Large intestine (tissue), 12 donors: ENCODE measurements at places on chromosomes 13 and 19.

DNA sequence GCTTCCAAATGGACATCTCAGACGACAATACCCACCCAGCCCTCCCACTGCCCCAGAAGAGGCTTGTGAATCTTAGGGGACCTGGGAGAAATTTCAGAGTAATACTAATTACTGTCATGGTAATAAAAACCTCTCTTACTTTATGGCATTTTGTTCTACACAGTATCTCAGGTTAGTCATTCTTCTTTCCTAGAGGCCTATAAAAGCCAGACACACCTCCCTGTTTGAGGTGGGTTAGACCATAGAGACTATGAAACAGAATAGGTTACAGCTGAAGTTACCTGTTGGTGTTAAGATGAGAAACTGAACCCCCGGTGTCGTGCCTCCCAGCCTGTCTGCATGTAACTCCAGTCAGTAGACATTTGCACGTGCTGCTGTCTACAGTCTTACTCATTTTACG, 113.9 kb downstream of the SLC7A1 start:
- DNase-seq: peak; percentile 24

DNA sequence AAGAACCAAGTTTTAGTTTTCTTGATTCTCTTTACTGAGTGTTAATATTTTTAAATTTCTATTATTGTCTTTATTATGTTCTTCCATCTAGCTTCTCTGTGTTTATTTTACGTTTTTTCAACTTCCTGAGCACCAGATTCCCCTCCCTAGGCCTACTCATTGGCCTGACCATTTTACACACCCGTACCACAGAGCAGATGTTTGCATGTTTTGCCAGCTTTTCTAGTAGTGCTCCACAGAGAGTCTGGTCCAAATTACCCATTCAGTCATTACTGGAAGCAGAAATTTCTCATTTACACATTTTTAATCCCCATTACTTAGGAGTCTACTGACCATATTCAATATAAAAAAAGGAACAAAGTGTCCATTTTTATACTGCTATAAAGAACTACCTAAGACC, 66.9 kb downstream of the ING1 start:
- no peak for DNase-seq

GRCh38 chr19:55189403-55189835, 9.3 kb upstream of the SYT5 start:
- DNase-seq: no peak

DNA sequence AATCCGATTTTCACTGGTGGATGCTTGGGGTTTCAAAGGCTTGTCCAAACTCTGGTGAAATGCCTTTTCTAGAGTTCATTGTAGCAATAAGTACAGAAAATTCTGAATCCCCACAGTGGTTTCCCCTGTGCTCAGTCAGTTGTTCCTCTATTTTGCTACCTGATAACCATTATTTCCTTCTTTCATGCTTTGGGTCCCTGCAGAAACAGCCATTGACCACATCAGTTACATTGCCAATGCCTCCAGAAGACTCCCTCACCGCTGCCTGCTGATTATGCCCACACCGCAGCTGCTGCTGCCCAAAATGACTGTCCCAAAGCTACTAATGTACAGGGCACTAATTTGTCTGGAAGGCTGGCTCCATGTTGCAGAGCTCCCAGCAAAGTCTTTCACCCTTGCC, 517.3 kb downstream of the KLF12 start:
- no peak for DNase-seq

GRCh38 chr19:8702350-8702749, 3.8 kb upstream of the ACTL9 start:
- no peak for DNase-seq

- no peak for DNase-seq
Measured at GRCh38 chr19:31980796-31981195, 364.6 kb upstream of the ZNF507 start.

- DNase-seq: no peak
Measured at GRCh38 chr13:79228972-79229371, 177.1 kb downstream of the RBM26 start.

DNA sequence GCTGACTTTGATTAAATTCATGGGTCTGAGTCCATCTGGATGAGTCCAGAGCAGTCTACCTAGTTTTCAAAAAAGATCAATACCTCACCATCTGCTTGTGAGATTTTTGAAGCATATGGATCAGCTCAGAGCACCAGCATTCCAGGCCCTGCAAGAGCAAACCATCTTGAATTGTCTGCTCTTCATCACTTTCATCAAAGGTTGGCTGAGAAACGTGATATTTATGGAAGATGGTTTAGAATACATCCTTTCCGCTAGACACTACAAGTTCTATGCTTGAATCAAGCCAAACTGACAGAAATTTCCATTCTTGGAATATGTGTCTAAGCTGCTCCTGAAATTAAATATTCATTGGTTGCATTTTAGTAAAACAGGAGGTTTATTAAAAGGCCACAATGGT, 190.3 kb downstream of the KCNRG start:
- DNase-seq: no peak

DNA sequence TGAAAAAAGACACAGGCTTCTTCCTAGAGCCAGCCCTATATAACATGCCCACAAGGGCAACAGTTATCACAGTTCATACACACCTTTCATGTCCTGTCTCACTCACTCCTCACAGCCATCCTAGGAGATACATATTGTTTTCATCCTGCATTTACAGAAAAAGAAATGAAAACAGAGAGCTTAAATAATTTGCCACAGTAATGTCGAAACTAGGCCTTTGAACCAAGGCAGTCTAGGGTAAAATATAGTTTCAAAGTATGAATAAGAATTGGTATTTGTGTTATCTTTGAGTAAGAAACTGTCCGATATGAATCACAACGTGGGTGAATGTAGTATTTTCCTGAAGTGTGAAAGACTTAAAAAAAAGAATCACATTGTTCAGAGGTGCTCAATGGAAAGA, 26.8 kb downstream of the CLDN10 start:
- DNase-seq: no peak

DNA sequence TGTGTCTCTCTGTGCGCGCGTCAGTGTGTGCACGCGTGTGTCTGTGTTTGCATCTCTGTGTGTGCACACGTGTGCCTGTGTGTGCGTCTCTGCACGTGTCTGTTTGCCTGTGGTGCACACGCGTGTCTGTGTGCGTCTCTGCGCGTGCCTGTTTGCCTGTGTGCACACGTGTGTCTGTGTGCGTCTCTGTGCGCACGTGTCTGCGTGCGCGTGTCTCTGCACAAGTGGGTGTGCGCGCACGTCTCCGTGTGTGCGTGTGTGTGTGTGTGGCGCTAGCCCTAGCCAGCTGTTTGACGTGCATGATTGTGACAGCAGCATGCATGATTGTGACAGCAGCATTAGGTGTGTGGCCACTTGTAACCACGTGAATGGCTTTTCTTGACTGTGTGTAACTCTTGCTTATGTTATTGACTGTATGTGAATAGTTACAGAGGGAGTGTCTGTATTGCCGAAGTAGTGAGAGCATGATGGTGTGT, 31.1 kb downstream of the ZNF146 start:
- DNase-seq: no peak

DNA sequence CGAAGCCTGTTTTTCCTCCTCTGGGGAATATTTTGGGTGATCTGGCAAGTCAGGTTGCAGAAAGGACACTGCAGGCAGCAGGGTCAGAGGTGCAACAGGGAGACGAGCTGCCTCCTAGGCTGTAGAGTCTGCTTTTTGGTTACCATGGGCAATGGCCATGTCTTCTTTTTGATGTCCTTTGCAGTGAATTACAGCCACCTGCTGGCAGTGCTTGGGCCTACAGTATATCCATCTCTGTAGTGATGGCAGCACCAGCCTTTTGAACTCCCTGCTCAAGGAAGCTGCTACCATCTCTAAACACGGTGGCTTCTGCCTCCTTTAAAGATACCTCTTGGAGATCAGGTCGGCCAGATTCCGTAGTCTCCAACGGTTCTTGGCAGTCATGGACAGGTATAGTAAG, 73.9 kb downstream of the WTIP start:
- no peak for DNase-seq

DNA sequence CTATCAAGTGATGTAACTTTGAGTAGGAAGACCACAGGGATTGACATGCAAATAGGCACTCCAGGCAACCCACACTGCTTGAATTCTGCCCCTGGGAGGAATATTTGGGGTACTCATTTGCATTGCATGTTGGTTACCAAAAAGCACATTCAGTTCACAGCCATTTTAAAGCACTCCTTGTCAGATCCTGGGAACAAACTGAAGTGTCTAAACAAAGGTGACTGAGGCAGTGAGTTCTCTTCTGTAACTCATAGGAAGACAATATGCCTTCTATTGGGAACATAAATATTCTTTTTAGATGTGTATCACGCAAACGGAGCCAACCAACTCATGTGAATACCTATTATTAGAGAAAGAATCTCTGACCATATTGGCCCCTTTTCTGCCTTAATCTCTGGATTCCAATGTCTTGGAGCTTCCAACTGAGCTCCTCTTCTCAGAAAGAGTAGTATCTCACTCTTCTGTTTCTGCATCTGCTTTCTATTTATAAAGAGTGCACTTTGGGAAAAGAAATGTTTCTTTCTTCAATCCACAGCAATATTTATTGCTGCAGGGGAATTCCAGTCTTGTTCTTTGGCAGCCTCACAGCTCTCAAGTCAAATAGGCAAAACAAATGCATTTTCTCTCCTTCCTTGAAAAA, 125.7 kb upstream of the NBEA start:
- DNase-seq: peak; percentile 11

GRCh38 chr19:2428321-2428690, 920 bp upstream of the TIMM13 start:
- DNase-seq: no peak

- no peak for DNase-seq
Measured at GRCh38 chr13:24922387-24922744, 158.4 kb downstream of the RNF17 start.

DNA sequence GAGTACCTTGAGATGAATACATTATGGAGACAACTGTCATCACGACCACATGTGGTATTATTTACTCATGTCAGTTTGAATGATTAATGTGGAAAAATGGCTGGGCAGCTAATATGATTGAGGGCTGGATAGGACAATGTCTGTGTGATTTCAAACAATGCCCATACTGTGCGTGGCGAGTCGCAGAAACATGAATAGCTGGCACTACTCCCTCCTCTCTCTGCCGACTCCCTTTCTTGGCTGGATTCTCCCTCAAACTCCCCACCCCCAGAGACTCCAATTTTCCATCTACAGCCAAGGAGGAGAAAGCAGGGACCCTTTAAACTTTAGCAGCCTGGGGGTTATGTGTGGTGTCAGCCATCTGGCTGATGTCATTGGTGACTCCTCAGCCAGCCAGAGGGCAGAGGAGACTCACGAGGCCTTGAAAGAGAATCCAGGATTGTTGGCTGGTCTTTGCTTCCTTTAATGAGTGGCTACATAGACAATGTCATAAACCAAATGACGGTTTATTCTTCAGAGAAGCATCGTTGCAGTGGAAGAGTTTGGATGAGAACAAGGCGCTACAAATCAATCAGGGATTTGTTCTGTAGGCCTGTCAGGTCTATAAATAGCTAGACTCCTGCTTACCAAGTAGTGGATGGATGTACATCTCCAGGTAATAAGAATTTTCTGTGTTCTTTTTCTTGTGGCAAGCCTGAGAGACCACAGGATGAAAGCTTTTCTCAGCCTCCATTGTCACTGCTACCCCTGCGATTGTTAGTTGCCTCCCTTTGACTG, 165.6 kb downstream of the DLEU7 start:
- no peak for DNase-seq
